ENCODE measurements at places on chromosomes 12 and 14.
A peak's percentile ranks its signal among the peaks of the same experiment; 100 is the strongest.

DNA sequence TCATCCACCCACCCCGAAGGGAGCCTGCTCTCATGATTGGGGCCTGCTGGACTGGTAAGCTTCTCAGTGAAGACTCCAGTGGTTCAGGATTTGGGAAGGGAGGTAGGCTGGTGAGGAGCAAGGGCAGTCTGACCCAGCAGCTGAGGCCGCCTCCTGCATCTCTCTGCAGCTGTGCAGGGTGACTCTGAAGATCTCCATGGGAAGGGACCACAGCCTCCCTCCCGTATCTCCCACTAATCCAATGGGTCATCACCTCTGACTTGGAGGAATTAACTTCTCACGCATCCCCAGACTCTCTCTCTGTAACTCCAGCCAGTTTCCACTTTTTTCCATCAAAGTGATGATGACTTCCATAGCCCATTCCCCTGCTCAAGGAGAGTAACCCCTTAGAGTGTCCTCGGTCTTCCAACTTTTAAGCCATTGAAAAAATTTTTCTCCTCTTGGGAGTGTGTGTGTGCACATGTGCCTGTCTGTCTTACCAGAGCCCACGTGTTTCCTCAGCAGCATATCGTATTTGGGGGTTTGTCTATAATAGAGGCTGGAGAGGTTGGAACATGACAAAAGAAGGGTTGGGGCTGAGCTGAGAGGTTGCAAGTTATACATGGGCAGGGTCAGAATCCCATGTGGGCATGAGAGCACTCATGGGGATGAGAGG is 11.3 kb downstream of the CLSTN3 start:
- DNase-seq, result no peak

DNA sequence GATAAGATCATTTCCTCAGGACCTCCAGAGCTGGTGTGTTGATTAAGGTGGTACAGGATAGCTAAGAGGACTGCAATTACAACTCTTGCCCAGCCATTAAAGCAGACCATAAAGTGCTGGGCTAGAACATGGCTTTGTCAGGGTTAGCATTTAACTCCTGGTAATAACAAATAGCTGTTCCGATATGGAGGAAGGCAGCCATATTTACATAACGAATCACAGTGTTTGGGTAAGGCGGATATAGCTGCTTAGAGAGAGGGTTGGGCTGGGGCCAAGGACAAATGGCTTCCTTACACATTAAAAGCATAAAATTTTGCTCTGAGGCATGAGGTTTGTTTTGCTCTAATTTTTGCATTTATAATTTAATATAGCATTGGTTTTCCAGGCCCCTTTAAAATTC is 297.7 kb upstream of the DDHD1 start:
- no peak for DNase-seq

- no peak for DNase-seq
These were observed 182.7 kb upstream of the LMO3 start for GRCh38 chr12:16788506-16789203.

DNA sequence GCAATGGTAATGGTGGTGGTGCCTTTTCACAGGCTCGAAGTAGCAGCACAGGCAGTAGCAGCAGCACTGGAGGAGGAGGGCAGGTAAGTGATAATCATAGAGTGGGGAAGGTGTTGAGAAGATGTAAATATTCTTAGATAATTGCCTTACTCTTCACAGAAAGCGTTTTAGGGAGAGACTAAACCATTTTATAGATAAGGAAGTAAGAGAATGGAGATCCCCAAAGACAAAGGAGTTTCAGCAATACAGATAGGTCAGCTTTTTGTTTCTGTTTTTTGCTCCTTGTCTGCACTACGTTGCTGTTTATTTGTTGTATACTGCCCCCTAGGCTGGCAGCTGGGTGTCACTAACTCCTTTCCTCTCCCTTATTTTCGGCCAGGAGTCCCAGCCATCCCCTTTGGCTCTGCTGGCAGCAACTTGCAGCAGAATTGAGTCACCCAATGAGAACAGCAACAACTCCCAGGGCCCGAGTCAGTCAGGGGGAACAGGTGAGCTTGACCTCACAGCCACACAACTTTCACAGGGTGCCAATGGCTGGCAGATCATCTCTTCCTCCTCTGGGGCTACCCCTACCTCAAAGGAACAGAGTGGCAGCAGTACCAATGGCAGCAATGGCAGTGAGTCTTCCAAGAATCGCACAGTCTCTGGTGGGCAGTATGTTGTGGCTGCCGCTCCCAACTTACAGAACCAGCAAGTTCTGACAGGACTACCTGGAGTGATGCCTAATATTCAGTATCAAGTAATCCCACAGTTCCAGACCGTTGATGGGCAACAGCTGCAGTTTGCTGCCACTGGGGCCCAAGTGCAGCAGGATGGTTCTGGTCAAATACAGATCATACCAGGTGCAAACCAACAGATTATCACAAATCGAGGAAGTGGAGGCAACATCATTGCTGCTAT is 2.0 kb downstream of the SP1 start:
- peak; percentile 81 for DNase-seq

GRCh38 chr14:50670196-50670865 is 2.2 kb upstream of the SAV1 start:
- DNase-seq, result no peak

DNA sequence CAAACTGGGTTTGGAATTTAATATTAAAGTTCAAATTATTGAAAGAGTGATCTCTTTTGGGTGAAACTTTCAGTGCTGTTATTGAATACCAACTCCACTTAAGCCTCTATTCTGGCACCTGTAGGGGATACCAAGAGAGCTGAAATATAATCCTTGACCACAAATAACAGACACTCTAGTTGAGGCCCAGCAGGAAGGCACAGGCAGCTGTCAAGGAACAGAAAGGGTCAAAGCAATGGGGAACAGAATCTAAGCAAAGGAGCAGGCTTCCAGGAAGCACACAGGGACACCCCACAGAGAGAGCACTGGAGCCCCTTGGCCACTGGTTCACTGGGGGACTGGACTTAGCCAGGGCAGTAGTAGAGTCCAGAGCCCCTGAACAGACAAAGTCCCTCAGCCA is 120.9 kb upstream of the SFSWAP start:
- peak; percentile 63 for DNase-seq

DNA sequence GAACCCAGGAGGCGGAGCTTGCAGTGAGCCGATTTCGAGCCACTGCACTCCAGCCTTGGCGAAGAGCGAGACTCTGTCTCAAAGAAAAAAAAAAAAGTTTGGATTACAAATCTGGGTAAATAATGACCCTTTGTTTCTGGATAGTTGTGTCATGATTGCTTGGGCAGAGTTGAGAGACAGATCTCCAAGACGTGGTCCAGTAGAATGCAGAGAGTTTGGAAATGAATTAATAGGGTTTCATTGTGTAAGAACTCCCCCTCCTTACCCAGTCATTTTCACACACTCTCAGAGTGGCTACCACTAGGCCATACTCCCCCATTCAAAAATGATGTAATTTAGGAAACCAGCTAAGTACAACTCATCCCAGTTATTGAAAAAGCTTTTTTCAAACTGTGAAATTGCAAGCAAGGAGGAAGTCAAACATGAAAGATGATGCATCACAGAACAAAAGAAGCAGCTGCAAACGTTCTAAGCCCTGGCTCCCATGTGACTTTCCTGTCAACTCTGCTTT is 1331.9 kb downstream of the AACS start:
- no peak for DNase-seq

GRCh38 chr12:13472690-13473089 is 276.2 kb downstream of the EMP1 start:
- DNase-seq, result no peak

DNA sequence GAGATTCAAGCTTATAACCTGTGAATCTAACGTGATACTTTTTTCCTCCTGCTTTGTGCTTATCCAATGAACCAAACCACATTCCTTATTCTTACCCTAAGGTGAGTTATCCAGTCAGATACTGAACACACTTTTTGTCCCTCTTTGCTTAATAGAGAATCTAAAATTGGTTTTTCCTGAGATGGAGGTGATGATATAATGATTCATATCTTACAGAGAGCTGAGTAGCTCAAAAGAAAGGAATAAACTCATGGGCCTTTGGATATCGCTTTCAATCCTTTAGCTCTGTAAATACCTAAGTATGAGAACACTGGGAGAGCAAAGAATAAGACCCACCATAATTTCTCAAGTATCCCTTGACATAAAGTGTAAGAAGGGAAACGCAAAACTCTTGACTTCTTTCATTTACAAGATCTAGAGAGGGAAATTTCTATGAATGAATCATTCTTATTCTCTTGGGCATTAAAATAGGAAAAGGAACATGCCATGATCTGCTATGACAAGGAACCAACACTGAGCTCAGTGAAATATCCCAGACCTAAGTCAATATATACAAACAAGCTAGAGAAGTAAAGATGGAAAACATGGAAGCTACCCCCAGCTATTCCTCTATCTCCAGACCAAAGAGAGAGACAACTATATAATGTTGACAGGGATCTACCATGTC is 81.8 kb upstream of the STAC3 start:
- DNase-seq, result peak; percentile 47

GRCh38 chr12:70798016-70798783 is 122.3 kb downstream of the PTPRR start:
- no peak for DNase-seq

DNA sequence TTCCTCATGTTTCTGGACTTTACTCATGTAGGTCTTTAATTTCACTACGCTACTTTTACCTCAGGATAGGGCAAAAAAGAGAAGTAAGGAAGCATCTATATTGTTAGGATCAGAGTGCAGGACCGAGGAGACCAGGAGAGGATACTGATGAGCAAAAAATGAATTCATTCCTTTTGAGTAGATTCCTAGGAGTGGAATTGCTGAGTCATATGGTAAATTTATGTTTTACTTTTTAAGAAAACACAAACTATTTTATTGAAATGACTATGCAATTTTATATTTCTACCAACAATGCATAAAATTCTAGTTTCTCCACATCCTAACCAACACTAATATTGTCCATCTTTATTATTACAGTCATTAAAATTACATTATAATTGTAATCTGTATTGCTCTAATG is 50.8 kb upstream of the GARIN6 start:
- no peak for DNase-seq

GRCh38 chr14:54366736-54367735 is 29.8 kb upstream of the CDKN3 start:
- no peak for DNase-seq

- DNase-seq, result no peak
These were observed 49.4 kb downstream of the CD9 start for GRCh38 chr12:6249580-6249979.

- DNase-seq, result no peak
These were observed 46.0 kb upstream of the OR5AU1 start for GRCh38 chr14:21201732-21202462.

GRCh38 chr12:109539508-109539907 is 33.8 kb downstream of the MMAB start:
- DNase-seq, result peak; percentile 95

- no peak for DNase-seq
These were observed 12.7 kb downstream of the BMAL2 start for GRCh38 chr12:27345376-27345775.

- no peak for DNase-seq
These were observed 23.1 kb upstream of the STK38L start for GRCh38 chr12:27220988-27221345.

DNA sequence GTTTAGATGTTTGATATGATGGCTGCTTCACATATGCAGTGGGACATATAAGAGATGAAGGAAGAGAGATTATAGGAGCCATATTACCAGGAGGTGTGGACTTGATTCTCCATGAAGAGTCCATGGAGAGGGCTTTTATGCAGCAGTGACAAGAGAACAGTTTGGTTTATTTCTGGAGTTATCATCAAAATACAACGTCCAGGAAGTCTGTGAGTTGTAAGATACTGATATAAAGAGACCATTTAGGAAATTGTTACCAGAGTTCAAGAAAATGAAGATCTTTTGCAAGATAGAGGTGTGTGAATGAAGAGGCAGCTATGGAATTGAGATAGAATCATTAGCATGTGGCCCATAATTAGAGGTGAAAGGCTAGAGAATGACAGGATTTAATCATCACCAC is 431.7 kb downstream of the NPAS3 start:
- no peak for DNase-seq

DNA sequence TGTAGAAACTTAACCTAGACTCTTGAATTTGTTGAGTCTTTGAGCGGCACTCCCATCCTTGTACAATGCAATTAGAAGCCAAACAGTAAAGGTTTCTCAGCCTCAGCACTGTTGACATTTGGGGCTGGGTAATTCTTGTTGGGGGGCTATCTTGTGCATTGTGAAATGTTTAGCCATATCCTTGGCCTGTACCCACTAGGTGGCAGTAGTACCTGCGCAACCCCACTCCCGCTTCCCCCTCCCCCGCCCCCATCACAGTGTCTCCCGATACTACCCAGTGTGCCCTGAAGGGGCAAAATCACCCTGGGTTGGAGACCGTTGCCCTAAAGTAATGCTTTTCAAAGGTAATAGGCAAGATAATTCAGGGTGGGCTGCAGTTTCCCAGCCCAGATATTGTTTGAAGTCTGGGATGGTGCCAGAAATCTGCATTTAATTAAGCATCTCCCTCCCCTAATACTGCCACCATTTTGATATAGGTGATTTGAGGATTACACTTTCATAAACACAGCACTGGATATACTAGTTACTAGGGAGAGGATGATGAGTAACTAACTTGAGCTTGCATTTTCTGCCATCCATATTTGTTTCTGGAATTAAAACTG is 1.8 kb downstream of the COX6A1 start:
- peak; percentile 89 for DNase-seq

DNA sequence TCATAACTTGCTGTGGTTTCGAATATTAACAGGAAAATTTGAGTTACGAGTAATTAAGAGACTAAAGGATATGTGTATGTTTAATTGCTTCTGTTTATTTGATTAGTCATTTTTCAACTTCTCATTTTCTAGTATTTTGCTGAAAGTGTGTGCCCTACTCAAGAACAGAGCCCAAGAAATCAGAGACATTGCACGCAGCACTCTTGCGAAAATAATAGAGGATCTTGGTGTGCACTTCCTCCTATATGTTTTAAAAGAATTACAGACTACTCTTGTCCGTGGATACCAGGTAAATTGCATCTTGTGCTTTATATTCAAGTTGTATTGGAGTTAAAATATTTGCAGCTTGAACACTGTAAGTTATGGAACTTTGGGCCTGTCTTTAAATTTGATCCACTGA is 50.8 kb downstream of the ARL1 start:
- no peak for DNase-seq

- peak; percentile 2 for DNase-seq
These were observed 227.7 kb upstream of the HMGA2 start for GRCh38 chr12:65596514-65597091.
